ENCODE measurements at places on chromosomes 12 and 14. TPM values are rescaled to one million over a fixed set of nuclear protein-coding genes. Genes with fewer than 3 reads are reported as not detected.

RAPGEF3 gene
- 0.72 TPM for total RNA-seq

SALL2 gene
- 8.5 TPM for total RNA-seq

PPP4R4 gene
- 8.5 TPM for total RNA-seq

SPRYD3 gene
- total RNA-seq: 25.7 TPM

RAB3IP gene
- 3.0 TPM for total RNA-seq

IL22 gene
- not detected for total RNA-seq

Data from epithelial cell of alveolus of lung (primary cell).